Cerebellar cortex (tissue), 1 donor: ENCODE measurements at places on chromosomes 13 and 19.

DNA sequence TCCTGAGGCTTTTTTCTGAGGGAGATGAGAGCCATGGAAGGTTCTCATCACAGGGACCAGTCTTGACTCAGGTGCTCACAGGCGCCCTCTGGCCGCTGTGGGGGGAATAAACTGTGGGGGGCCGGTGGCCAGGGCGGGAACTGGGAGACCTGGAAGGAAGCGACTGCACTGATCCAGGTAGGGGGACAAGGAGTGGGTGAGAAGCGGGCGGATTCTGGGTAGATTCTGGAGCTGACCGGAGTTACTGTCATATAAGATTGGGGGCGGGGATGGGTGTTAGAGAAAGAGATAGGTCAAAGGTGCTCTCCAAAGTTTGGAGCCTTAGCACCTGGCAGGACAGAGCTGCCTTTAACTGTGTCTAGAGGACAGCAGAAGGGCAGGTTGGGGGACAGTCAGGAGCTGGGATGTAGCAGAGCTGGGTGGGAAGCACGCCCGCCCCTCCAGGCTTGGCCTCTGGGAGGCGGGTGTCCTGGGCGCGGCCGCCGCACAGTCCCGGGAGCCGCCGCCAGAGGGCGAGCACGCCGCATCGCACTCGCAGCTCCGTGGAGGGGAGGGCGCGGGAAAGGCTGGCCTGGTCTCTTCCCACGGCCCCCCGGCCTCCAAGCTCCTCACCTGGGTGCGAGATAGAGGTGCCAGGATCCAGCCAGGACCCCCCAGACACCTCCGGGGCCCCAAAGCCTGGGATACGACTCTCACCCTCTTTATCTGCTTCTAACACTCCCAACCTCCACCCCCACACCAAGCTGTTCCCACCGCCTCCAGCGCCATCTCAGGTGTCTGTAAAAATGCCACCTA, 4.2 kb upstream of the DAND5 start:
- DNase-seq, result peak; percentile 82

- DNase-seq, result no peak
Observed at GRCh38 chr13:93254775-93255174, 28.2 kb downstream of the GPC6 start.

- DNase-seq, result no peak
Observed at GRCh38 chr13:113272031-113272430, 25.0 kb upstream of the LAMP1 start.

DNA sequence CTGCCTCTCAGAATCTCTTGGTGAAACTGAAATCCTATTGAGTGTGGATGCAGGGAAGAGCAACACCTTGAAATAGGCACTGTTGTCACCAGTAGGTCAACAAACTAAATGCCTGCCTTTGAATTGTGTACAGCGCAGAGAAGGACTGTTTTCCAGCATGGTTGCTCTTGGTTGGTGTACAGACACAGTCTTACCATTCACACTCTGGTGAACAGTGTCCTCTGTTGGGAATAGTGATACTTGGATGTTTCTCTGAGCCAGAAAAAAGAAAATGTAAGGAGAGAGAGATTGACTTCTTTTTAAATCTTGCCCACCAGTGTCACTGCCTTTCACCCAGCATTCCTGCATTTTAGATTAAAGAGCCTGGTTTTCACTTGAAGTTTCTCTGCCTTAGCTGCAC, 179.7 kb downstream of the STK24 start:
- DNase-seq, result no peak

DNA sequence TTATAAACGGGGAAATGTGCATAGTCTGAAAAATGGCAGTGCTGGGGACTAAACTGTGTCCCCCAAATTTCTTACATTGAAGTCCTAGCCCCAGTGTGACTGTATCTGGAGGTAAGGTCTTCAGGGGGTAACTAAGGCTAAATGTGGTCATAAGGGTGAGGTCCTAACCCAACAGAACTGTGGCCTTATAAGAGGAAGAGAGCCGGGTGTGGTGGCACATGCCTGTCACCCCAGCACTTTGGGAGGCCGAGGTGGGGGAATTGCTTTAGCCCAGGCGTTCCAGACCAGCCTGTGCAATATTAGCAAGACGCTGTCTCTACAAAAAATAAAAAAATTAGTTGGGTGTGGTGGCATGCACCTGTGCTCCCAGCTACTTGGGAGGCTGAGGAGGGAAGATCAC, 17.8 kb downstream of the PROZ start:
- DNase-seq, result no peak
